ENCODE measurements at places on chromosomes 12 and 14.

GRCh38 chr14:103849151-103849886 is 1.9 kb upstream of the PPP1R13B start:
- no peak for DNase-seq

GRCh38 chr14:90830931-90831701 is 14.9 kb upstream of the TTC7B start:
- no peak for DNase-seq

- no peak for DNase-seq
These were observed 1.2 kb downstream of the KCNK13 start for GRCh38 chr14:90062822-90063539.

DNA sequence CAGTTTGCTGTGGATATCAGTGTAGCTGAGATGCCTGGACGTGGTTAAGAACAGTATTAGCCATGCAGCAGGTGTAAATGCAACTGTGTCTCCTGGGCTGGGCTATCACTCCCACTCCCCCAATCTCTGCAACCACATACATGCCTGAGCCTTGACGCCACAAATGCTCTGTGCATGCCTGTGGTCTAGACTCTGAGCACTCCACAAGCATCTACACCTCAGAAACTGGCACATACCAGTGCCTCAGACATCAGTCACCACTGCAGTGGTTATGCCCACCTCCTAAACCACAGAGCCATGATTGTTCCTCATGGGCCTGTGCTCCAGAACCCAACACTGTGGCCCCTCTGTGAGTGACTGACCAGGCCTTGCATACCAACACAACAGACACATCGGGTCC is 226.8 kb upstream of the ALG10 start:
- no peak for DNase-seq

DNA sequence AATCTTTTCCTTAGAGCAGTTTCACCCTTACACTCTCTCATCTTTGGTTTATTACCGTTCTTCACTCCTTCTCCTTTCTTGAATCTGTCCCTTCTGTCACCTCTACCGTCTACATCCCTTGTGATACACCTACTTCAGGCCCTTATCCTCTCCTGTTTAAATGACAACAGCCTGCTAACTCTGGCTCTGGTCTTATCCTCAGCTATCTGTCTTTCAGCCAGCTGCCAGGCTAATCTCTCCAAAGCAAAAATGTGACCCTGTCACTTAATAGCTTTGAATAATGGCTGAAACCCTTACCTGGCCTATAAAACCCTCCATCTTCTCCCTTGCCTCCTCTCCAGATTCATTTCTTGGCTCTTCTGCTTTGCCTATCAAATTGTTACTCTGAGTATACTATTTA is 32.3 kb downstream of the BEST3 start:
- DNase-seq: no peak

GRCh38 chr12:92844151-92844763 is 84.8 kb downstream of the EEA1 start:
- no peak for DNase-seq

DNA sequence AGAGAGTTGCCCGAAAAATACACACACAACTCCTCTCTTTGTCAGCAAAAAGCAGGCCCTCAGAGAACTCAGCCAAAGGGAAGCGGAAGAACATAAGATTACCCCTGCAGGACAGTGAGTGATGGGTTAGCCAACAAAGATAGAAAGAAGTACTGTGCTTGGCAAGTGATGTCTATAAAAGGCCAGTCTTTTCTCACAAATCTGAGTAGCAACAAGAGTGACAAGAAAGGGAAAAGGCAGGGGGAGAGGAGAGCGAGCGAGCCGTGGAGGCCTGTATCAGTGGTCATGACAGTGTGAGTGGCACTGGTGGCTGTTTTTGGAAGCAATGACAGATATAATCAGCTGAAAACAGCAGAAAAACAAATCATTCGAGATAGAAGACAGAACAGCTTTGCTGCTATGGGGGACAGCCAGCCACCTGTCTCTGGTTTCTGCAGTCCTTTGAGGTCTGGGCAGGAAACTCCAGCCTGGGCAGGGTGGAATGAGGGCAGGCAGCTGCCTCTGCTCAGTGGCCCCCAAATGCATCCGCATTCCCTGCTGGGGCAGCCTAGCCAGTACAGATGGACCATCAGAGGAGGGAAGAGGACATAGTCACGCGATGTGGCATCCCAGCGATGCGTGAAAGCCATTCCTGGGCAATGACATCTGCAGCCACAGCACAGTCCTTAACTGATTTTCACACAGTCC is 74.7 kb downstream of the TRIM9 start:
- DNase-seq: no peak

Data from anterior cingulate cortex (tissue), 58 donors.